Cerebellar nuclear complex (tissue), 1 donor: ENCODE measurements at places on chromosomes 1 and 21.

DNA sequence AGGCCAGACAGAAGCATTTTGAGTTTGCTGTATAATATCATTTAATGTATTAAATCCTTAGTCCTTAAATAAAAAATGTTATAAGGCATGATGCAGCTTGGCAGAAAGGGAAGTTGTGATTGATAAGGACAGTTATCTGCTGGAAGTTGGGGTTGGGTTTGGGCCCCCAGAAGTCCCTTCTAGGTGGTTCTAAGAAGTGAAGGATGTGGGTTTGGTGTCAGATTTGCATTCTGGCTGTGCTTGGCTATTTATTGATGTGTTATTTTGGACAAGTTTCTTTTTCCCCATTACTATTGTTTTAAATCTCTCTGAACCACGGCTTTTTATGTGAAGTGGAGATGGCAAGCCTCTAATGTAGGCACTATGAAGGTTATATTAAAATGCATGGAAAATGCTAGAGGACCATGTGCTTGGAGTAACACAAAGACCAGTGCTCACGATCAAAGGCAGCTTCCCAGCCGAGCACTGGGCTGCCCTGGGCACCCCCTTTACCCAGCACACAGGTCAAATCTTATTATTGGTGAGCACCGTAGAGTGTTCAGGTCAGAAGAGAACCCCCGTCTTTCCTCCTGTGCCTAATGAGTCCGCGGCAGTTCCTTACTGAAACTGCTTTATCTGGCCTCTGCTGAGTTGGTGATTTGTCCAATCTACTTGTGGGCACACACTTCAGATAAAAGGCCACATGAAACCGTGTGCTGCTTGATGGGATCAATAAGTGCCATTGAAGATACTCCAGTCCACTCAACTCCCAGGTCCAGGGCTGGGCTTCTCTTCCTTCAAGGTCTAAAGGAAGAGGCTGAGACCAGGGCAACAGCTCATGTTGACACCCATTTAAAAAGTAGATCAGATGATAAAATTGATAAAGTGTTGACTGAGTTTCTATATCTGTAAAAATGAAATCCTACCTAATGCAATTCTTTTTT lies 212.0 kb downstream of the PRDM2 start:
- no peak for DNase-seq

GRCh38 chr1:11880181-11880575 lies 21.4 kb upstream of the NPPB start:
- DNase-seq, result no peak

- DNase-seq, result no peak
Observed at GRCh38 chr21:44332383-44332782, 6.8 kb downstream of the CFAP410 start.

GRCh38 chr1:156076609-156077429 lies 5.4 kb downstream of the MEX3A start:
- no peak for DNase-seq

GRCh38 chr1:41358131-41359021 lies 2.9 kb upstream of the FOXO6 start:
- no peak for DNase-seq

- DNase-seq, result no peak
Observed at GRCh38 chr1:61141288-61142042, 59.1 kb downstream of the NFIA start.
